Hindlimb muscle (tissue), 1 donor: ENCODE measurements at places on chromosomes 7 and 10. TPM values are rescaled to one million over a fixed set of nuclear protein-coding genes. Genes with fewer than 3 reads are reported as not detected.

Gene CYP2C19
- polyA plus RNA-seq, result not detected

Gene SCIN
- 0.80 TPM for polyA plus RNA-seq

Gene OGDHL
- polyA plus RNA-seq, result 0.26 TPM

DNA sequence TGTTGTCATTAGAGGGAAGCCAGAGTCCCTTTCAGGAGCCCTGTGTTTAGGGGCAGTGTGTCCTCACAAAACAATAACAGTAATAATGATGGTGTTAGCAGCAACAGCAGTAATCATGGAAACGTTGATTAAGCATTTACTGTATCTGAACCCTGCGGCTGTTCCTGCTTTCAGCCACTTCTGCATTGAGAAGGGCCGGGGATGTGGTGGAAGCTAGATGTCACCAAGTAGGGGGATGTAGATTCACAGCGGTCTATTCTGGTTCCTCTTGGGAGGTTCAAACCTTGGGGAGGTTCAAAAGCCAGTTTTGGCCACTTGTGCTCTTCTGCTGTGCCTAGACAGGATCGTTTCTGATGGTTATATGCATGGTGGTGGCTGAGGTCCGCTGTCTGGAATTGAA, 44.8 kb downstream of the PRPF18 start:
- no peak for DNase-seq

DNA sequence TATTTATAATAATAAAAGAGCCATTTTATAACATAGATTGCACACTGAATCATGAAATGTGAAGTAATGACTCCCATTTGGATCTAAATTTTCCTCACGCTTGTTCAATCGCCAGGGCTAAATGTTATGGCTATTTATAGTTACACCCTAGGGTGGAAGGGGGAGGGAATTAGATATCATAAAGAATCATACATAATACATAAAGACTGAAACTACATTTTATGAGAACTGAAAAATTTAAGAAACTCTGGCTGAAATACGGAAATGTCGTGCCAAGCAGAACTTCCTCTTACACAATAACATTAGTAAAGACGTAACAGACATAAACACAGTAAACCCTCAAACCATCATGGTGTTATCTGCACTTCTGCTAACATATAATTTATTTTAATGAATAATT, 327.5 kb upstream of the PHF14 start:
- DNase-seq, result no peak

DNA sequence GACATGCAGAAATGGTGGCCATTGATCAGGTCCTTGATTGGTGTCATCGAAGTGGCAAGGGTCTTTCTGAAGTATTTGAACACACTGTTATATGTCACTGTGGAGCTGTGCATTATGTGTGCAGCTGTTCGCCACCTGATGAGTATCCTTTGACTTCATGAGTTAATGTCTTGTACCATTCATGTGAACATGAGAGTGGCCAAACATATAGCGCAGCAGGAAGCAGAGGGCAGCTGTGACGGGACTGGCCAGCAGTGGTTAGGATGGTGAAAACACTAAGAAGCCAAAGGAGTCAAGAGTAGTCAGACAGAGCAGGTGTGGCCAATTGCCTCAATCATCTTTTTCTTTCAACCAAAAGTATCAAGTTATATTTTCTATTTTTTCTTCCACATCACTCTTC, 167.4 kb downstream of the IMMP2L start:
- no peak for DNase-seq
